ENCODE measurements at places on chromosomes 7 and 10.

DNA sequence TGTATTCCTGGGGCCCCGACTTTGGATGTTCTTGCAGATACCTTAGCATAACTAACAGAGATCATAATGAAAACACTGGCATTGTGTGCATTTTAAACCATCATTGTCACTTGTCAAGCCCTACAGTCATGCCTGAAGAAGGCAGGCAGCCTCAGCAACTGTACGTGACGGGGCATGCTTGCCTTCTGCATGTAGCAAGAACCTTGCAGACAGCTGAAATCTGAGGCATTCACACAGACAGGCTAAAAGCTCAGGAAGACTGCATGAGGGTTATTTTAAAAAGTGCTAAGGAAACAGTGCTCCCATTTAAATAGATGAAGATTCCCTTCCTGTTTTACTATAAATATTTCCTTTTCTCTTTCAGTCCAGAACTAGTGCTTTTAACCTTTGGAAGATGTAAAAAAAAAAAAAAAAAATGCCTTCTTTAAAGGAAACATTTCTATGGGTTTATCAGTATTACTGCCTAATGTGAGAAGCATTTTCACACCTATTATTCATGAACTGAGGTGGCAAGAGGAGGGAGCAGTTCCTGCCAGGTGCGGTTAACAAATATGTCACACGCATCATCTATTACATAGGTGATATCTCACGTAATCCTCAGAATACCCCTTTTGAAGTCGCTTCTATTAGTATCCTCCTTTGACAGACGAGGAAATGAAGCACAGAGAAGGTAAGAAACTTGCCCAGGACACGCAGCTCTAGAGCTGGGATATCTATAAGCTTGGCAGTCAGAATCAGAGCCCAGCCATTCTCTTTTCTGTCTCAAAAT, 88.1 kb downstream of the PRKCQ start:
- DNase-seq: no peak

DNA sequence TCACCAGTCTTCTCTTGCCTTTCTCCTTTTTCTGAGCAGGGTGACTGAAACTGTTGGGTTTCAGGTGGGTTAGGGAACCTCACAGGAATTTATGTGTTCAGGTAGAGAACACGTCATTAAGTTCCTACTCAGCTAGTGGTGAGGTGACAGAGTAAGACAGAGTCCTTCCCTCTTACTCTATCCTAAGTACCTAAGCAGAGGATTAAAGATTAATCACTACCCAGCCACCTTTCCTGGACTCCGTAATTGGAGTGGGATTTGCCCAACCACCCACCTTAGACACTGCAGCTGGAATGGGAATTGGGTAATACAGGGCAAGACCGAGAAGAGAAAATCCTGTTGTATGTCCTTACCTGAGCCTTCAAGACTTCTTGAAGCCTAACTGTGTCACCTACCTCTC, 158.1 kb downstream of the LRRC4 start:
- DNase-seq: no peak

DNA sequence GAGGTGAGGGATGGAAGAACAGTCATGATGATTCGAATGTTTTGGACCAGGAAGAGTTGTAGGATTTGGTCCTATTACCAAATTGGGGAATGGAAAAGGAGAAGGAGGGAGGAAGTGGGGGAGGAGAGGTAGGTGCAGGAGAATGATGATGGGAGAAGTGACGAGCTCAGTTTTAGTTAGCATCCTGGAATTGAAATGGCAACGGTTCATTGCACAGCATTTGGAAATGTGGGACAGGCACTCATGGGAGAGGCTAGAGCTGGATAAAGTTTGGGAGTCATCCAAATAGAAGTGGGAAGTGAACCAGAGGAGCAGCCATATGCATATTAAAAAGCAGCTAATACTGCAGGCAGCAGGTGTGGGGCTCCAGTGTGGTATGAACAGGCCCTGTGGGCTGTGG, 253.6 kb downstream of the SORCS3 start:
- no peak for DNase-seq

GRCh38 chr7:51545131-51545530, 228.5 kb upstream of the COBL start:
- DNase-seq: no peak

All from stimulated activated CD4-positive, alpha-beta T cell treated with anti-CD3 and anti-CD28 coated beads, TNF-alpha, amount 100 ng/mL, for 1 hour (primary cell).